ENCODE measurements at places on chromosomes 6 and 20.
A peak's percentile ranks its signal among the peaks of the same experiment; 100 is the strongest.

DNA sequence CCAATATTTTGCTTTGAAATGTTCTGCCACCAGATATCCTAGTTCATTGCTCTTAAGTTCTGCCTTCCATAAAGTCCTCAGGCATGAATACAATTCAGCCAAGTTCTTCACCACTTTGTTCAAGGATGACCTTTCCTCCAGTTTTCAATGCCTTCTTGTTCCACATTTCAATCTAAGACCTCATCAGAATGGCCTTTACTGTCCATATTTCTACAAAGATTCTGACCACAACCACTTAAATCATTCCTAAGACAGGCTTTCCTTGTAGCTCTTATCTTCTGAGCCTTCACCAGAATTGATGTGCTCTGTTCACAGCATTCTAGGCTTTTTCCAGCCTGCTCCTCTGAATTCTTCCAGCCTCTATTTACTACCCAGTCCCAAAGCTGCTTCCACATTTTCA is 319.0 kb downstream of the HACE1 start:
- DNase-seq, result no peak

DNA sequence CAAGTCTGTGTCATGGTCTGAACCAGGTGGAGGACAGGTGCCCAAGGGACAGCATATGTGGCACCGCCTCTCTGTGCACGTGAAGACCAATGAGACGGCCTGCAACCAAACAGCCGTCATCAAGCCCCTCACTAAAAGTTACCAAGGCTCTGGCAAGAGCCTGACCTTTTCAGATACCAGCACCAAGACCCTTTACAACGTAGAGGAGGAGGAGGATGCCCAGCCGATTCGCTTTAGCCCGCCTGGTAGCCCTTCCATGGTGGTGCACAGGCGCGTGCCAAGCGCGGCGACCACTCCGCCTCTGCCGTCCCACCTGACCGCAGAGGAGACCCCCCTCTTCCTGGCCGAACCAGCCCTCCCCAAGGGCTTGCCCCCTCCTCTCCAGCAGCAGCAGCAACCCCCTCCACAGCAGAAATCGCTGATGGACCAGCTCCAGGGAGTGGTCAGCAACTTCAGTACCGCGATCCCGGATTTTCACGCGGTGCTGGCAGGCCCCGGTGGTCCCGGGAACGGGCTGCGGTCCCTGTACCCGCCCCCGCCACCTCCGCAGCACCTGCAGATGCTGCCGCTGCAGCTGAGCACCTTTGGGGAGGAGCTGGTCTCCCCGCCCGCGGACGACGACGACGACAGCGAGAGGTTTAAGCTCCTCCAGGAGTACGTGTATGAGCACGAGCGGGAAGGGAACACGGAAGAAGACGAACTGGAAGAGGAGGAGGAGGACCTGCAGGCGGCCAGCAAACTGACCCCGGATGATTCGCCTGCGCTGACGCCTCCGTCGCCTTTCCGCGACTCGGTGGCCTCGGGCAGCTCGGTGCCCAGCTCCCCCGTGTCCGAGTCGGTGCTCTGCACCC is 109.5 kb upstream of the RAB32 start:
- no peak for DNase-seq

GRCh38 chr6:70884074-70884983 is 72.5 kb downstream of the B3GAT2 start:
- DNase-seq, result peak; percentile 47

- no peak for DNase-seq
Observed at GRCh38 chr6:10847684-10848083, 9.3 kb upstream of the MAK start.

DNA sequence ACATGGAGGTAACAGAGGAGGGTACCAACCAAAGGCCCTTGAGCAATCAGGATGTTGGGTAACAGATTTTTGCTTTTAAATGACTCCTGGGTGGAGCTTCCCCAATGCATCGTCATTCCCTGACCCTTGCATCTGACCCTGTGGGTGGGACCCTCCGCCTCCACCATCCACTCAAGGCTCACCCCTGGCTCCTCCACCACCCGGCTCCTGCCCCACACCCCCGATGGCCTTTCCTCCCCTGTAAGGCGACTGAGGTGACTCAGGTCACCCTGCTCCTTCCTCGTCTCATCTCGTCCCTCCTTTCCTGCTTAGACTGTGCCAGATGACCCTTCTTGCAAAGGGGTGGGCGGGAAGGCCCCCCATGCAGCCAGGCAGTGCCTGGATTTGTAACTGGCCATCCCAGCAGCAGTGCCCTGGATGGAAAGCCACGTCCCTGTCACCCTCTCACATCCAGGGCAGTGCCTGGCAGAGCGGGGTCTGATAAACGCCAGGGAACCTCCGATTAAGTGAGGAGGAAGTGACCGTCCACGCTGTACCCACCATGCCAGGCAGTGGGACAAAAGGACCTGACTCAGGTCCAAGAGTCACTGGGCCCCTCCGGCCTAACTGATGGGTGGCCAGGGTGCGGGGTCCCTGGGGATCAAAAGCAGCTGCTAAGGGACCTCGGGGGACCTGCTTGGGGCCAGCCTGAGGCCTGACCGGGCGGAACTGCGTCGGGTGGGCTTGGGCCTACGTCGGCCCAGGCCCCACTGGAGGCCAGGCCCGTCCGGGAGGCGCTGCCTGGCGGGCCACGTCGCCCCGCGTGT is 624 bp upstream of the NPEPL1 start:
- no peak for DNase-seq

- no peak for DNase-seq
Observed at GRCh38 chr6:102300350-102300749, 906.8 kb downstream of the GRIK2 start.

DNA sequence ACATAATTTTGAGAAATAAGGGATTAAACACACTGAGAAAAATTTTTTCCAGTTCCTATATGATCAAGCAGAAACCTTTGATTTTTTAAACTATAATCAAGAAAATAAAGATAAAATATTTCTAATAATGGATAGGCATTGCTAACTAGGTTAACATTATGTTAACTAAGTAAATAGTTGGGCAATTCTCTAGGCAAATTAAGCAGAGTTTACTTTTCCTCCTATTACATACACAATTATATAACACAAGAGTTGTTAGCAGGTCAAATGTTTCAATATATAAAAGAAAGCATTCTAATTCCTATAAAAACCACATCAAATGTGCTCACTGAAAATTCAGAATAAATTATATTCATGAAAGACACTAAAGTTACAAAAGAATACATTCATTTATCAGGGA is 191.7 kb downstream of the GMDS start:
- DNase-seq, result no peak

GRCh38 chr6:24517659-24518543 is 23.1 kb downstream of the ALDH5A1 start:
- DNase-seq, result no peak

DNA sequence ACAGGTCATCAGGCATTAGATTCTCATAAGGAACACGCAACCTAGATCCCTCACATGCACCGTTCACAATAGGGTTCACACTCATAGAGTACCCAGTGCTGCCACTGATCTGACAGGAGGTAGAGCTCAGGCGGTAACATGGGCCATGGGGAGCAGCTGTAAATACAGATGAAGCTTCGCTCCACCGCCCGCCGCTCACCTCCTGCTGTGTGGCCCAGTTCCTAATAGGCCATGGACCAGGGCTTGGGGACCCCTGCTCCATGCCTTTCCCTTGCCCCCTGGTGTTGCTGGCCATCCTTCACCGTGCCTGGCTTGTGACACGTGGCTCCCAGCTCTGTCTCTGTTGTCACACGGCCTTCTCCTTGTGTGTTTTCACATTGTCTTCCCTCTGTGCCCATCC is 171.1 kb upstream of the JARID2 start:
- DNase-seq, result no peak

DNA sequence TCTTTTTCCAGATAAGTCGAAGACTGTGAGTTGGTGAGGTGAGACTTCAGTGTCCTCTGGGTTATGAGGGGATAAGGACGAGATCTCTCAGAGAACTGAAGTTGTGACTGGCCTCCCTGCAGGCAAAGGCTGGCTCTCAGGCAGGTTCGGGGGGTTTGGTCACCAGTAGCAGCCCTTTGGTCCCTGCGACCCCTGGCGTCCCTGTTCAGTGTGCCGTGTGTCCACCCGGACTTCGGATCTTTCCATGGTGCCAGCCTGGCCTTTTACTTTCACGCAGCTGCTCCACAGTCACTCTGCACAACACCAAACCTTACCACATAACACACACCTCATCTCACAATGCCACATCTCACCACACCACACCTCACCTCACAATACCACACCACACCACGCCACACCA is 131.9 kb downstream of the ERMARD start:
- DNase-seq, result no peak

GRCh38 chr6:28208111-28208659 is 16.9 kb upstream of the ZSCAN9 start:
- no peak for DNase-seq

GRCh38 chr6:29554764-29555163 is 4.8 kb downstream of the UBD start:
- no peak for DNase-seq

- no peak for DNase-seq
Observed at GRCh38 chr20:48096957-48097890, 311.9 kb upstream of the SULF2 start.

GRCh38 chr6:41892921-41893564 is 2.1 kb downstream of the USP49 start:
- DNase-seq, result no peak

DNA sequence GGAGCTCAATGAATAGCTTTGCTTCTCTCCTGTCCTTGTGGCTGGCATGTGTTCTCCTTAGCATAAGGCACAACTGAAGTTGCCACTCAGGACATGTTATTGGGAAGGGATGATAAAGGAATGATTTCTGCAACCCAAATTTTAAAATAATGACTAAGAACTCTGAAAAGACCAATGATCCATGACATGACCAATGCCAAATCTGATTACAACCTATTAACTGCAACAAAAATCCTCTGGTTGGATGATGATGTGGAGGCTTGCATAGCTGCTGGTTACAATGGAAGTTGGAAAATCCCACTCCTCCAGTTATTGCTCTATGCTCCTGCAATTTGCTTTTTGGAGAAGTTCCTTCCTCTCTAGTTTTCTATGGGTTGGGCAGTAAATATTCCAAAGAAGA is 63.4 kb upstream of the FBXL4 start:
- no peak for DNase-seq

- no peak for DNase-seq
Observed at GRCh38 chr6:128711149-128711548, 171.8 kb upstream of the LAMA2 start.

- no peak for DNase-seq
Observed at GRCh38 chr6:15401769-15402250, 155.9 kb downstream of the JARID2 start.
